Epithelial cell of prostate (primary cell): ENCODE measurements at places on chromosomes 6 and 20.

GRCh38 chr6:142871910-142872331 is 73.1 kb downstream of the HIVEP2 start:
- peak; percentile 94 for DNase-seq

DNA sequence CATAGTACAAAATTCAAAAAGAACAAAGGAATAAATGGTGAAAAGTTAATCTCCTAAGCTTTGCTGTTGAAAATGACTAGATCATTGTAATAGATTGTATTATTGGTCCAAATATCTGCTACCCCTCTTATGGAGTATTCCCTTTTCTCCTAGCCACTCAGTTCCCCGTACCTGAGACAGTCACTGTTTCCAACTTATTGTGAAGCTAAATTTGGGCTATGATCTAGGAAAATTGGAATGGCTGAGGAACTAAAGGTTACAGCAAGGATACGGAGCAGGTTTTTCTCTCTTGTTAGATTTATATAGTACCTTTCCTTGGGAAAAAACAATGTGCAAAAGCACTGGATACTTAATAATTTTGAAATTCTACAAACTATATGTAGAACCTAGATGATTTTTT is 17.3 kb downstream of the DHX35 start:
- DNase-seq: no peak

GRCh38 chr20:22338140-22338708 is 246.1 kb downstream of the FOXA2 start:
- DNase-seq: no peak

DNA sequence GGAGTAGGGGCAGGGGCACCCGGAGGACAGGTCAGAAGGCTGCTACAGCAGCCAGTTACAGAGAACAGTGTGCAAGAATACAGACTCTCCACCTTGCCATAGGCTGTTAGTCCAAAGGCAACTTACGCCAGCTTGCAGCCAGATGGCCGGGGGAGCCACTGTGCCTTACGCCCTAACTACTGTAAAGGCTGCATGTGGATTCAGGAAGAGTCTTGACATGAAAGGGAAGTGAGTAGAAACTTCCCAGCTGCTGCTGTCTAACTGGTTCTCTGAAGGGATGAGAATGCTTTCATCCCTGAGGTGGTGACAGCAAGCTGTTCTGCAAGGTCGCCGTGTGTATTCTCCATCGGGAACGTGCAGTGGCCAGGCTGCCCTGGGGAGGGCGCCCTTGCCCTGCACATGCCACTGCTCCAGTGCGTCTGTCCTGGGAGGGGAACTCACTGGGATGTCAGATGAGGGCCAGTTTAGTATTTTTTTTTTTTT is 46.1 kb downstream of the LYRM4 start:
- no peak for DNase-seq

- DNase-seq: no peak
Observed at GRCh38 chr20:55935448-55936208, 69.7 kb downstream of the CBLN4 start.

GRCh38 chr20:48638546-48638945 is 189.3 kb downstream of the PREX1 start:
- no peak for DNase-seq

DNA sequence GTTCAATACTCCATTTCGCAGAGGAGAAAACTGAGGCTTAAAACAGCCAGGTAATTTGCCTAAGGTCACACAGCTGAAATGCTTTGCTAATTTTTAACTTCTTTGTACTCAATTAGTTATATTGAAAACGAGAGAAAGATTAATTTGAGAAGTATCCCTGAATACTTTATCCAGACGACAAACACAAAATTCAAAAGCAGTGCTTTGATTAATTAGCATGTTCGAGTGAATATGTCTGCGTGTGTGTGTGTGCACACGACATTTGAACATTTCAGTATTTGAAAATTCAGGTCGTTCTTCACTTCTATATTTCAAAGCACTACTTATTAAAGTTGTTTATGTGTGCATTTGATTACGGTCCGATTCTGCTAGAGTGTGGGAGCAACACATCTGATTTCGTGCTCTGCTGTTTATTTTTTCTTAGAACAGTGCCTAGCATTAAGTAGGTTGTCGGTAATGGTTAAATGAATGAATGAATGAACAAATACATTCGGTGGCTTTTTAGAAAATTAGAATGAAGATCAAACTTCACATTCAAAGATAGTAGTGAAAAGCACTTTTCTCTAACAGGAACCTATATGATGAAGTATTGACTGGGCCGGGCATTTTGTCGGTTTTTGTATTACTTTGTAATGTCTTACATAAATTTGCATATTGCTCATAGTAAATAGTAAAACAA is 36.9 kb upstream of the SYNCRIP start:
- no peak for DNase-seq

DNA sequence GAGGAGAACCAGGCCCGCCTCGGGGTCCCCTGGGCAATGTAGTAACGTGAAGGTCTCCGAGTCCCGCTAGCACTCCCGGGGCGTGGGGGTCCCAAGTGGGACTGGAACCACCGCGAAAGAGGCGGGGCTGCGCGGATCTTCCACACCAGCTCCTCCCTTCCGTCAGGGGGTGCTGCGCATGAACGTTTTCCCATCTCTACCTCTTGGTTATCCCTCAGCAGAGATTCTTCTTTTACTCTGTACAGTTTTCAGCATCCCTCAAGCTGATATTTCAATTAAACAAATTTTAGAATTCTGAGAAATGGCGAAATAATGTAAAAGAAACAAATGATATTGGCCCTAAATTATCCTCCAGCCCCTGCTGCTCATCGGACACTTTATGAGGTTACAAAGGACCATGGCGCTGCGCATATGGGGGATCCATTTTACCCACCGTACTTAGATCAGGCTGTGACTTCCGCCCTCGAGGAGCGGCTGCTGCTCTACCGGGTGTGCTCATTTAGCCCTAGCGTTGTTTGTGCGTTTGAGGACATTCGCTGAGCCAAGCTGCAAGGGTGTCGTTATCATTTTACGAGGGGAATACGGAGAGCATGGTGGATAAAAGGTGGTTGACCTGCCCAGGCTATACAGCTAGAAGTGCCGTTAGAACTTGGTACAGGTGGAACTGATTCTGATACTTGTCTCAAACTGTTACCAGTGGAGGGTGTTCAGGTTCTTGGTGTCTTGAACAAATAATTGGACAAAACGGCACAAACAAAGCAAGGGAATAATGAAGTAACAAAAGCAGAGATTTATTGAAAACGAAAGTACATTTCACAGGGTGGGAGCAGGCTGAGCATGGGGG is 75.2 kb upstream of the CHD6 start:
- peak; percentile 53 for DNase-seq

GRCh38 chr20:51608061-51608460 is 65.5 kb upstream of the NFATC2 start:
- no peak for DNase-seq

- no peak for DNase-seq
Observed at GRCh38 chr6:45844986-45845385, 170.7 kb downstream of the CLIC5 start.

DNA sequence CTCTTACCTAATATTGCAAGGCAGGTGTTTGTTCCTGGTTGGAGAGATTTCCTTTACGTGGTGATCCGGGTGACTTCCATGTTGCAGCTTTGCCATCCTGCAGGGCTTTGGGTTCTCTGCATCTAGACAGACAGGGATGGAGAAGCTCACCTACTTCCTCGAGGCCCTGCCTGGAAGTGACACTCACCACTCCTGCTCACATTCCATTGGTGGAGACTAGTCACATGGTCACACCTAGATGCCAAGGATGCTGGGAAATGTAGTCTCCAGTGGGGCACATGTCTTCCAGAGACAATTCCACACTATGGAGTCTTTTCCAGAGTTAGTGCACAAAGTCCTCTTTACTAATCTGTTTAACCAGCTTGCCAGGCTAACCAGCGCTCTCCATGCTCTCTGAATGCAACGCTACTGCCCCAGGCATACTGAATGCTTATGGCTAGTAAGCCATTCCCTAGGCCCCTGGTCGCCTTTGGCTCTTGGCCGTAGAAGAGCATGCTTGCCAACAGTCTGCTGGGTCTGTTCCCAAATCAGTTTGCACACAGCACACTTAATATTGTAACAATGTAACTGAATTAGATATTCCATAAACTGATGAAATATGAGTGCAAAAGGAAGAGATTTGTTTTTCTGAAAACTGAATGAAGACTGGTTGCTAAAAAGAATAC is 6.7 kb upstream of the KCNK15 start:
- DNase-seq: no peak

GRCh38 chr20:10658876-10659632 is 14.7 kb downstream of the JAG1 start:
- DNase-seq: no peak

DNA sequence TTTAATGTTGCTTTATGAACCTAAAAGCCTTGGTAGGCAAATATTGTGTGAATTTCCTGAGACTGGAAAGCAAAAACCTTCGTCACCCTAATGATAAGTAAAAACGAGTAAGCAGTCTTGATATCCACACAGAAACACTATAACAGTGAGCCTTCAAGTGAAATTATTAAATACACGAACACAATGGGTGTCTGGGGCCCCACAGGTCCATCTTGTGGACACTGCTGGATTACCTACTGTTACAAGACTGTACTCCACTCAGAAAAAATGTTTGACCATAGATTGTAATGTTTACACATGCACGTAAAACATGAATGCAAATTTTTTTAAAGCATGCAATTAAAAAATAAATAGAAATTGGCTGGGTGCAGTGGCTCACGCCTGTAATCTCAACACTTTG is 466.9 kb downstream of the CD83 start:
- DNase-seq: no peak

DNA sequence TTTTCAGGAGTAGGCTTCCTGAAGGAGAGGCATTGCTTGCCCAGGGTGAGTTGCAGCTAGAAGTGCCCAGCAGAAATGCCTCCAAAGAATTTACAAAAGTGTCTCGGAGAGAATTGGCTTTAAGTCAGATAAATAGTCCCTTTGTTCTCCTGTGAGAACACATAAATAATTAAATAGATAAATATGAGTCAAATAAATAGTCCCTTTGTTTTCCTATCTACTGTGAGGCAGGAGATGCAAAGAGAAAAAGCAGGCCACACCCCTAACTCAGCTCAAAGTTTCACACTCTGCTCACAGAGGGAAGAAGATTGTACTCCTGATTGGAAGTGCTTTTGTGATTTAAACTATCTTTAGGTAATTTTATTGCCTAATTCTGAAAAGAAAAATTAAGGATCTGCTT is 180.7 kb upstream of the PRSS16 start:
- DNase-seq: no peak

DNA sequence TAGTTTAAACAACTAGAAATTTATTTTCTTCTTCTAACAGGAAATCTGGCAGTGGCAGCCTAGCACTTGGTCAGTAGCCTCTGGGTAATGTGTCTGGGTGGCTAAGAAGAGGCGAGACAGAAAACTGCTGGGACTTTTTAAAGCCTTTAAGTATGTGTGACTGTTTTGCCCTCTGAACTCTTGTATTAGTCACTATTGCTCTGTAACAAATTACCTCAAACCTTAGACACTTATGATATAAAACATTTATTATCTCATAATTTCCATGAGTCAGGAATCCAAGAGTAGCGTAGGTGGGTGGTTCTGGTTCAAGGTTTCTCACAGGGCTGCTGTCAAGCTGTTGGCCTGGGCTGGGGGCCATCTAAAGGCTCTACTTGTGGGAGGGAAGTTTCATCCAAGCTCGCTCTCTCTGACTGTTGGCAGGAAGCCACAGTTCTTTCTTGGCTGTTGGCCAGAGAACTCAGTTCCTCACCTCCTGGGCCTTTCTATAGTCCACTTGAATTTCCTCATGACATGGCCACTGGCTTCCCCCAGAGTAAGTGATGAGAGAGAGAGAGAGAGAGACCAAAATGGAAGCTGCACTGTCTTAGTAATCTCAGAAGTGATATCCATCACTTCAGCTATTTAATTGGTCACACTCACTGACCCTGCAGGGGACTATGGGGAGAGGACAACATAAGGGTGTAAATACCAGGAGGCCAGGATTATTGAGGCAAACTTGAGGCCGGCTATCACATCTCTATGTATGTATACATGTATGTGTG is 17.4 kb upstream of the TBC1D22B start:
- DNase-seq: peak; percentile 95

GRCh38 chr6:90790058-90790457 is 203.2 kb upstream of the MAP3K7 start:
- no peak for DNase-seq

DNA sequence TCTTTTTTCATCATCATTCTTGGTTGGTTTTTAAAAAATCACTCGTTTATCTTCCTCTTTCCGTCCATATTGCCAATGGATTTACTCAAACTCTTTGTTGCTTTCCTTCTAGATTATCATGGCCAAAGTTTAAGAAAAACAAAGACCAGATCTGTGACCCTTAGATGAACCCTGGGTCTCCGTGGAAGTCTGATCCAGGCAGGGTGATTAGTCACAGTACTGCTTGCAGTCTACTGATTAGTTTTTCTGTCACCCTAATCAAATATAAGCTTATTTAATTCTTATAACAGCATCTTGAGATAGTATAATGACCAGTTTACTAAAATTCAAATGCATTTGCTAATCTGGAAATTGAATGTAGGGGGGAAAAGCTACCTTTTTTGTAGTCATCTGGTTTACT is 6.0 kb upstream of the SMIM28 start:
- DNase-seq: no peak

GRCh38 chr6:74942130-74942529 is 263.7 kb downstream of the COL12A1 start:
- no peak for DNase-seq

- DNase-seq: no peak
Observed at GRCh38 chr6:131175564-131175963, 40.3 kb downstream of the AKAP7 start.

GRCh38 chr6:163605385-163606097 is 191.0 kb downstream of the QKI start:
- no peak for DNase-seq

DNA sequence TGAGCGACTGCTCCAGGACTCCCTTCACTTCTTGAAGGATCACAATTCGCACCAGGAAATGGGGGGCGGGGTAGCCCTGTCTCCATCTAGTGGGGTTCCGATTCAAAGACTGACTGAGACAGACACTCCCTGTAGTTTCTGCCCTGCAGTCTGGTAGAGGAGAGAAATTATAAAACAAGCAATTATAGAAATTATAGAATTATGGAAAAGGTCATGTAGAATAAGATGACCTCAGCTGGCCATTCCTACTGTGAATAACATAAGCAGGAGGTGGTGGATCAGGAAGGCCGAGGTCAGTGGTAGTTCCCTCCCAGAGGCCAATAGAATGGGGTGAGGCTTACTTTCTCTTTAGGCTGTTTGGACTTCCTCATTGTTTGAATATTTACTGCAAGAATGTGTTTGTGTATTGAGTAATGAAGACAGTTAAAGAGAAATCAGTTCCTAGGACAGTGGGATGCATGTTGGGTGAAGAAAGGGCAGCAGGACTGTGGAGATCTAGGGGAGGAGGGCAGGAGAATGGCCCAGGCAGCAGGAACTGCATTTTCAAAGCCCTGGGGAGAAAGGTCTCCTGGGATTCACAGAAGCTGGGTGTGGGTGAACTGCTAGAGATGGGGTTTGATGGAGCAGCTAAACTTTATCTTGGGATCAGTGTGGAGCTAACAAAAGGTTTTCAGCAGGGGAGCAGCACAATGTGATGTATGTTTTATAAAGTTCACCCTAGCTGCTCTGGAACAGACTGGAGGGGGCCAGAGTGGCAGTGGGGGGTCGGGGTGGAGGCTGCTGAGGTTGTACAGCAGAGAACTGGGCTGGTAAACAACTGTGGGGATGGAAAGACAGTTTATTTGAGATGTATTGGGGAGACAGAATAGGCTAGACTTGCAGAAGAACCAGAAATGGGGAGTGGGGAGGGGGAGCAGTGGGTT is 2.1 kb downstream of the ZNF341 start:
- no peak for DNase-seq

GRCh38 chr20:10686356-10687133 is 12.7 kb upstream of the JAG1 start:
- DNase-seq: no peak

- no peak for DNase-seq
Observed at GRCh38 chr6:73017476-73017875, 207.8 kb downstream of the KHDC1L start.

GRCh38 chr20:32672394-32672981 is 1.3 kb downstream of the C20orf203 start:
- no peak for DNase-seq
